Activated T-helper 17 cell treated with anti-CD3 and anti-CD28 coated beads, Interleukin-2, amount 50 U/mL, for 72 hours (primary cell): ENCODE measurements at places on chromosomes 2 and 18. TPM values are rescaled to one million over a fixed set of nuclear protein-coding genes. Genes with fewer than 3 reads are reported as not detected.

ANKRD62 gene
- not detected for total RNA-seq

CYP27A1 gene
- total RNA-seq, result 0.66 TPM

- no peak for ATAC-seq
These were observed 1.4 kb upstream of the KCNK3 start for GRCh38 chr2:26691161-26691560.

DNA sequence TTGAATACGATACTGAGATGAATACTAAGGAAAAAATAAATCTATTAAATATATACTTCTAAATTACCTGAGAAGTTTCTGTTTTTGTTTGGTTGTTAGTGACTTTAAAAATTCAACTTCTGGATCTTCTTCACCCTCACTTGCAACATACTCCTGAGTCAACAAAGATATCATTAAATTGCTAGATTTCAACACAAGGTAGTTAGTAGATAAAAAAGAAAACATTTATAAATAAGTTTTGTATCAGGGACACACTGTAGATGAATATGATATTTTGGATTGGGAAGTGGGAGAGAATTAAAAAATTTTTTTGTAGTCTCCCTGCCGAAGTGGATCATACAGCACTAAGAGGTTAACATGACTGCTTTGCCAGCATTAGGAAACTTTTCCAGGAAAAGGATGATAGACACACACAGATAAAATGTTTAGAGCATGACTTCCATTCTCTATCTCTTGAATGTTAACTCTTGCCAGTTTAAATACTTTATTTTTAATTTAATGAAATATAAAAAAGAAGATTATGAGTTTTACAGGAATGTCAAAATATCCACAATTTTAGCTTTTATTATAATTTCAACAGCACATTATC is 15.9 kb downstream of the SP9 start:
- no peak for ATAC-seq

MOCOS gene
- total RNA-seq, result 0.19 TPM

DNA sequence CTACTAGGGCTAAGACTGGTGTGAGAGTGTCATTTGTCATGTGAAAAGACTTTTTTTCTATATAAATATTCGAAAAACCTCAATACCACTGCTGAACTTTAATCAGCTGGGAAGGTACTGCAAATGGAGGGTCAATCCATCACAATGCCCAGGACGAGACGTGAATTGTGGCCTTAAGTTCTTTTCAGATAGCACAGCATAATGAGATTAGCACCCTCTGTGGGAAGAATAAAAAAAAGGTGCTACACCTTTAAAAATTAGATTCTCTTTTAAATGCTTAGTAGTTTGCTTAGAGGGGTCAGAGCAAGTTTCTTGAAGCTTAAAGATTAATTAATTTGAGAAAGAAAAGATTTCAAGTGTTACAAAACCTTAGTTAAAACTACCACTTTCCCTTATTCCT is 5.6 kb downstream of the LRRTM1 start:
- no peak for ATAC-seq

CD8B2 gene
- 0.15 TPM for total RNA-seq

GRCh38 chr2:209901172-209901571 is 101.3 kb upstream of the RPE start:
- ATAC-seq, result no peak

GRCh38 chr2:226999661-227000060 is 163.8 kb downstream of the RHBDD1 start:
- no peak for ATAC-seq

XDH gene
- total RNA-seq, result not detected

GRCh38 chr2:134502104-134502503 is 216.7 kb downstream of the TMEM163 start:
- ATAC-seq, result no peak

GRCh38 chr2:151862700-151863099 is 34.5 kb upstream of the ARL5A start:
- no peak for ATAC-seq
